ENCODE measurements at places on chromosomes 3 and 15. TPM values are rescaled to one million over a fixed set of nuclear protein-coding genes. Genes with fewer than 3 reads are reported as not detected.

DNA sequence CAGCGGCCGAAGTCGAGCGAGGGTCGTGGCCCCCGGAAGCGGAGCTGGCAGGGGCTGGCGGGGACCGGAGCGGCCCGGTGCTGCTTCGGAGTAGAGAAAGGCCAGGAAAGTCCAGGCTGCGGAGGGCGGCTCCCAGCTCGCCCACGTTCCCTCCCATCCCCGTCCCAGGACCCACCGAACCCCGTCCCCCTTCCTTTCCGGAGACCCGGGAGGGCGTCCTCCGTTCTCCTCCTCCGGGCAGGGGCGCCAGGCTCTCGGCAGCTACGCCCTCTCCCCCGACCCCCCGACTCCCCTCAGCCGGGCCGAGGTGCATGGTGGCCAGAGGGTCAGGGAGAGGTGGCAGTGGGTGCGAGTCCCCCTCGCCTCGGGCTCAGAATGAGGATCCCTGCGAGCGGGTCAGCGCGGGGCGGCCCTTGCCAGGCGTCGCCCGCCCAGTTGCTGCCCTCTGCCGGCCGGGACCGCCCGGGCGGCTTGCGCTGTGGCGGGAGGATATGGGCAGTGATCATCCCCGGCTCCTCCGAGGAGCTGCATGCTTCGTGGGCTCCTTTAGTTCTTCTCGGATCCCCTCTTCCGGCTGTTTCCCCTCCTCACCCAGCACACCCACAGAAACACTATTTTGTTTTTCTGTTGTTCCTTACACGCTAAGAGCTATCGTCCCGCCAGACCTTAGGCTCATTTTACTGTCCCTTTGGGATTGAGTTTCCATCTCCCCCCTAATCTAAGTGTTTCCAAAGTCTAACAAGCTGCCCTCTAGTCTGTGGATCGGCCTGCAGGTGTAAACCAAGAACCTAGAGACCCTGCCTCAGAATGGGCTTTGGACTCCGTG is 744 bp upstream of the ALDH1A2 start:
- peak; percentile 58 for DNase-seq

GRCh38 chr3:9664119-9664751 is 14.9 kb downstream of the MTMR14 start:
- no peak for DNase-seq

GRCh38 chr15:31021067-31021665 is 29.7 kb upstream of the MTMR10 start:
- DNase-seq = no peak

OSTN gene
- 0.11 TPM for total RNA-seq

PLSCR5 gene
- not detected for total RNA-seq

All from progenitor cell of endocrine pancreas (in vitro differentiated cells).